ENCODE measurements at places on chromosomes 3 and 15.

GRCh38 chr3:23811919-23812318 lies 6.2 kb downstream of the UBE2E1 start:
- no peak for DNase-seq

DNA sequence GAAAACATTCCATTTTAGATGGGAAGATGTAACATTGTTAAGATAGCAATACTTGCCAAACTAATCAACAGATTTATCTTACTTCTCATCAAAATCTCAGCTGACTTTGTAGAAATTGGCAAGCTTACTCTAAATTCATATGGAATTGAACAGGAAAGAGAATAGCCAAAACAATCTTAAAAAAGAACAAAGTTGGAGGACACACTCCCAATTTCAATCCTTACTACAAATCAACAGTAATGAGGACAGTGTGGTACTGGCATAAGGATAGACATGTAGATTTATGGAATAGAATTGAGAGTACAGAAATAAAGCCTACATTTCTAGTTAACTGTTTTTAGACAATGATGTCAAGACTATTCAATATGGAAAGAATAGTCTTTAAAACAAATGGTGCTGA lies 308.3 kb downstream of the SUCLG2 start:
- no peak for DNase-seq

DNA sequence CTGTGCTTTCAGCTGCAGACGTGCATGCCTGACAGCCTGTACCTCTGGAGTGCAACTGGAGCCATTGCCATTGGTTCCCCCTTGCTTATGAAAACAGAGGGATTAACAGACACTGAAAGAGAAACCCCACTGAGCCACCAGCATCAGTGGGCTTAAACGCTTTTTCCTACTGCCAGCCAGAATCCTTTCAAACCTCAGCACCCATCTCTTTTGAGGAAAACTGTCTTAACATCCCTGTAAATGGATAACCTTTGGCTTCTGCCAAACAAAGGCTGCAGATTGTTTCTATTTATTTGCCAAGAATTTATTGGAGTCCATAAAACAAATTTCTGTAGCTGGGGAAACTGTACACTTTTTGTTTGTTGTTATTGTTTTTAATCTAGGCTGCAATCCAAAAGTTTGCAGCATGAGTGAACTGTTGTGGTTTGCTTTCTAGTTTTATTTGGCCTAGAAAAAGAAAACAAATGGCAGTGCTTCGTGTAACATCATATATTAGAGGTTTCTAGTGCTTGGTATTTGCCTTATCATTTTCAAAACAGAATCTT lies 369.2 kb upstream of the IL12A start:
- no peak for DNase-seq

GRCh38 chr3:193830791-193831191 lies 237.8 kb downstream of the OPA1 start:
- DNase-seq: no peak

DNA sequence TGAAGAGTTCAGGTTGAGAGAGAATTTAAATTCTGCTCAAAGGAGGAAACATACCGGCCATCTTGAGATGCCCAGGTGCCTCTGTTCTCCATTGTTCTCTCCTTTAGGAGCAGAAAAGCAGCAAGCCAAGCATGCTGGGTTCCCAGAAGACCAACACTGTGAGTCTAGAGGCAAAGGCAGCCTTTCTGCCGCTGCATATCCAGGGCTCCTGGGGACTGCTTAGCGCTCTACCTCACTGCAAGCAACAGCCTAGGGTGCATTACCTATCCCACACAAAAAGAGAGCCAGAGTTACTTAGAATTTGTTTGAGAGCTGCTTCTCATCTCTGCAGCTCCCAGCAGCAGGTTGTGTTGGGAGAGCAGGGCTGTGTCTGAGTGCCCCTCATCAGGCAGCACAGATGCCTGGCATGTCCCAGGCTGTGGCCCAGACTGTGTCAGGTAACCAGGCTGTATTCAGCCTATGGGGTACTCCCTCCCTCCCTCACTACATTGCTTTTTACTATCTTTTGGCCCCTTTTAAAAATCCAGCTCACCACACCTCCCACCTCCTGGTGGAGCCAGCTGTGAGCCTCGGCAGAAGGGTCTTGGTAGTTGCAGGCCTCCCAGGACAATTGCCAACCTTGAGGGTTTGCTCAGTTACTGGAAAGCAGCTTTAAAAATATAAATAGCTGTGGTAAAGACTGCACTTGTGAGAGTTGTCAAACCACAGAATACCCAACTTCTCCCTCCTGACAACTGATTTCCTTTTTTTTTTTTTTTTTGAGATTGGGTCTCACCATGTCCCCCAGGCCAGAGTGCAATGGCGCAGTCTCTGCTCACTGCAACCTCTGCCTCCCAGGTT lies 30.2 kb downstream of the BCL2L10 start:
- DNase-seq: no peak

DNA sequence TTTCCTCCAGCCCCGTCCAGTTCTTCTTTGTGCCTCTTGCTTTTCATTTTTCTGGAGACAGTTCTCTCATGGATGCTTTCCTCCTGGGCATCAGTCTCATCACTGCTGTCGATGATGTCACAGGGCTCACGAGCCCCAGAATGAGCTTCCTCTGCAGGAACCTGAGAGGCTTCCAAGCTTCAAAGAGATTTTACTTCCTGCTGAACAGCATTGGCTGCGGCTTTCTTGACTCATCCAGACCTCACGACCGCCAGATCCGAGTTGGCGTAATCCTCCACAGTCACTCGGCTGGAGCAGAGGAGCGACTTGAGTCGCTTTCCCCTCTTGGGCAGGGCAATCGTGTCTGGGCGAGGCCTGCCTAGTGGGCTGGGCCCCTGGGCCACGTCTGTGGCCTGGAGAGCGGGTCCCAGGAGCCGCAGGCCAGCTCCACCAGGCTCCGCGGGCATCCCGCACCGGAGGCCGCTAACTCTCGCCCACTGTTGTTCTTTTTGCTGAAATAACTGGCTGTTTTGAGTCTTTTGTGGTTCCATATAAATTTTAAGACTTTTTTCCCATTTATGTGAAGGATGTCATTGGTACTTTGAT lies 20.8 kb upstream of the FAN1 start:
- DNase-seq: peak; percentile 35

DNA sequence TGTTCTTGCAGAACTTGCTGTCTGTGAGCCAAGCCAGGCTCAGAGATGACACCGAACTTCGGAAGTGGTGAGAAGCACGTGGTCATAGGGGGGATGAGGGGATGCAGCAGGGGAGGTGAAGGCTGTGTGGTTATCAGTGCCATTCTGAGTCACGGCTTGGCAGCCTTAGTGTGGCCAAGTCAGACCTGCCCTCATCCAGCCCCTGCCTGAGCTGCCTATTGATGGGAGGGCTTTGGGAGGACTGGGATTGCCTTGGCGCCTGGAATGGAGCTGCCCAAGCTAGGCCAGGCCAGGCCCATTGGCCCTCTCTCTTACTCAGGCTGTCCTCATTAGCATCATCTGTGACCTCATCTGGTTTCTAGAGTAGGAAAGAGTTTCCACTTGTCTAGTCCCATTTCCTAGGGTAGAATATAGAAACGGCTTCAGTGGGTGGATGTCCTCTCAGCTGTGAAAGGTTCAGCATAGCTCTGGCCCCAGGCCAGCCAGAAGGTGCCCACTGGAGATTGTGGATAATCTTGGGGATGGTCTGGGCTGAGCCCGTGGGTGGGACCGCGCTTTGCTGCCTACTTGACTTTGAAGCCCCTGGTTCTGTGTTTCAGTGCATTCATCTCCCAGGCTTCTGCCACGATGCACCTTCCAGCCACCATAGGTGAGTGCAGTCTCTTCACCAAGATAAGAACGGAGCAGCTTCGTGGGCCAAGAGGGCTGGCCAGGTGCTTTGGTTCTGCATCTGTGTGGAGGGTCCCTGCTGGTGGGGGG lies 7.2 kb downstream of the FAH start:
- DNase-seq: peak; percentile 52

DNA sequence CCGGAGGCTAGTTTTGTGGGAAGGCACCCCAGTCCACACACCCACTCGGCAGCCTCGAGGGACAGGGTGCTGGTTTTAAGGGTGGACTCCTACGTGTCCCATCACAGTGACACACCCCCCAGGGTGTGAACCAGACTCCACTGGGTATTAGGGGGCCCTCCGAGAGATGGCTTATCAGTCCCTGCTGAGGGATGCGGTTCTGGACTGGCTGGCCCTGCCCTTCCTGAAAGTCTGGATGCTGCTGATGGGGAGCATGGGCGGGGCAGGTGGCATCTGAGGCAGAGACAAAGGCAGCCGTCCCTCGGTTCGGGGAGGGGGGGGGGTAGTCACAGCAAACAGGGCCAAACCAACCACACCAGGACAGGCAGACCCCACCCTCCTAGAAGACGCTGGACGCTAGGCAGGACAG lies 939 bp upstream of the ULK3 start:
- no peak for DNase-seq

GRCh38 chr3:189308608-189309007 lies 136.8 kb downstream of the TPRG1 start:
- no peak for DNase-seq

- no peak for DNase-seq
Measured at GRCh38 chr15:72315706-72316370, 4.1 kb downstream of the CELF6 start.

- no peak for DNase-seq
Measured at GRCh38 chr3:39141171-39141995, 12.0 kb downstream of the CSRNP1 start.

- no peak for DNase-seq
Measured at GRCh38 chr3:189490749-189491148, 140.4 kb upstream of the TP63 start.

GRCh38 chr3:120767106-120767505 lies 24.6 kb downstream of the GTF2E1 start:
- no peak for DNase-seq

DNA sequence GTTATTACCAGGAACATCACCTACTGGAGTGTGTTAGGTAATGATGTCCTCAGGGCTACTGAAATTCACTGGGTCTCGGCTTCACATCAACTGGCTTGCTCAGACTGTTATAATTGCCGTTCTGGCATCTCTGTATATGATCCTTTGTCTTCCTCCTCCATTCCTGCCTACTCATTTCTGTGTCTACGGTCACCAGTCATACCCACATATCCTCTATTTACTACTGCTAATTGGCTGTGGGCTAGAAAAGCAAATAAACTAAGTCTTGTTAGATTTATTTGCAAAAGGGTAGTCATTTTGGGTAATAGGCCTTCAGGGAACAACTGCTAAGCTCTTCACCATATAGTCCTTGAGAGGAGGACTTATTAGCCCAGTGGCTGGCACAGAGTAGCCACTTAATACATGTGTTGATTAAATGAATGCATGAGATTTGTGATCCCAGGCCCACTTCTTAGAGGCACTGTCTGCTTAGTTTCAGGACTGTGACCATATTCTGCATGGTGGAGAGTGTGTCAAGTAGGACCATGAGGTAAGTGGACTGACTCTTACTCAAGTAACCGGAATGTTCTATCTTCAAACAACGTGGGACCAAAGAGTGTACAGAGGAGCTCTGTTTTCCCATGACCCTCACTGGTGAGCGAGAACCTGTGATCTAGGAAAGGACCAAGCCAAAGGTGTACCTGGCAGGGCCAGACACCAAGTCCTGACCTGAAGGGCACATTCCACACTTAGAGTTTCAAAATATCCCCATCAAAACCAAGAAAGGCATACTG lies 13.2 kb downstream of the ZDHHC3 start:
- no peak for DNase-seq
